Stimulated activated CD4-positive, alpha-beta T cell treated with anti-CD3 and anti-CD28 coated beads, TNF-alpha, amount 100 ng/mL, for 1 hour (primary cell): ENCODE measurements at places on chromosomes 7 and 10.

DNA sequence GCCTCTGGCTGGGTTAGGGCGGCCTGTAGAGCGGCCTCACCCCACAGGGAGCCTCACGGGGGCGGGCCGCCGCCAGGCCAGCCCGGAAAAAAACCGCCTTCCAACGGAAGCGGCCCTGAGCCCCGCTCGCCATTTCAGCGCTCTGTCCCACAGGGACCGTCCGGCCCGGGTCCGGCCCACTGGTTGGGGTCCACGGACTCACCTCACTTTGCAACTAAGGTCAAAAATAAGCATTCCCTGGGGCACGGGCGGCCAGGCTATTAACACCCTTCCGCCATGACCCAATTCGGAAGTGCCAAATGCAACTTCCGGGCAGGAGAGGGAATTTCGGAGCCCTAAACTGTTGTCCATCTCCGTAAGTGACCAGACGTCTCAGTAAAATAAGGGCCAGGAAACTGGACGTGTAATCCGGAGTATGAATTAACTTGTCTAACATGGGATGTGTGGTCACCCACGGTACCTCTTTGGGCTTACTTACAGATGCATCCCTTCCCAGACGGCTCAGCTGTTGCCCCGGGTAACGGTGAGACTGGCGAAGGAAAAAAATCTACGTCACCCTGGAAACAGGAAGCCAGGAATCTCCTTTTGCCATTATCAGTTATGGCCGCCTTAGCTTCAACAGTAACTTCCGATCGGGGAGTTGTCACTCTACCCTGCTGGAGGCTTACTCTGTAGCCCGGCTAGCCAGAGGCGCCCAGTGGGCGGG, at the start of gene BBIP1:
TSS of gene BBIP1 (minus strand) at position 538 of the 706 bp plus-strand sequence. CDS start 1,023 bp downstream, outside the sequence.
- no peak for DNase-seq

DNA sequence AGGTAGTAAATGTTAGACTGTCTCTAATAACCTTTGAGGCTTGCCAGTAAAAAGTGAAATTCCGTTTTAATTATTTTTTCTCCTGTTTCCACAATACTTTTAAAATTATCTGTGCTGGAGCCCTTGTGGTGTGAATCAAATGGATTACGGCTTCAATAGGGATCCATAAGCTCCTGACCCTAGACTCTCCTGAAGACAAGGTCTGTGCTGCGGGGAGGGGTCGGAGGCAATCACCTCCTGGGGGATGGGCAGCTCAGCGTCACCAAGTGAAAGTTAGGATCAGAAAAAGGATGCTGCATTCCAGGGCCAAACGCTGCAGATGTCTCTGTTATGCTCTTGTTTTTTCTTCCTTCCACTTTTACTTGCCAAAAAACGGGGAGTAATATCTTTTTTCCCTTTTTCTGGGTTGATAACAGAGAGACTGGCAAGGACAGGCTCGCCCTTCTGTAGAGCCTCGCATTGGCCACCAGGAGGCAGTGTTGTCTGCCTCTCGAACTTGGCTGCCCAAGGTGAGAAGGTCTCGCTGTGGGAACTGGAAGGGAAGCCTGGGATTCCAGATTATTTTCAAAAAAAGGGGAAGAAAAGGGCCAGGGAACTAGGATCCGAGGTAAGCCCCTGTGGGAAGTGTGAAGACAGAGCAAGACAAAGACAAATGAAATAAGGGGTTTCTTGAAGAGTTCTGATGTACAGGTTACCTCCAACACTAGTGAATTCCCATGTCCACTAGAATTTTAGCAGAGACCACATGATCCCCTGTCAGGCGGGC, 621.9 kb downstream of the ACTR3B start:
- no peak for DNase-seq

GRCh38 chr10:93552780-93553179, 13.7 kb upstream of the FFAR4 start:
- no peak for DNase-seq

DNA sequence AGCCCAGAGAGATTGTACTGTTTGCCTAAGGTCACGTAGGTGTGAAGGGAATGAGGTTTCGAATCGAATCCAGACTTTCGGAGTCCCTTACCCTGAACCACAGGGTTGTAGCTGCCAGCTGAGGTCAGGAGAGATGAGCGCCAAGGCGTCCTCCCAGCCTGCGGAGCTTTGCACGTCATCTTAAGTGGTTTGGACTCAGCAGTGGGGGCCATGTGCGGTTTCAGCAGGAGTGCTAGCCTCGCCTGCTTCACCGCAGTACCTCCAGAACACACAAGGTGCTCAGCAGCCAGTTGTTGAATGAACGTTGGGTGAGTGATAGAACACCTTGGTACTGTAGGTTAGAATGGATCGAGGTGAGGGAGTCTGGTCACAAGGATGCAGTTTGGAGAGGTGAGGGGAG, 74.9 kb upstream of the PPIF start:
- DNase-seq: no peak

GRCh38 chr7:112855227-112855626, 65.0 kb upstream of the TMEM168 start:
- DNase-seq: no peak

DNA sequence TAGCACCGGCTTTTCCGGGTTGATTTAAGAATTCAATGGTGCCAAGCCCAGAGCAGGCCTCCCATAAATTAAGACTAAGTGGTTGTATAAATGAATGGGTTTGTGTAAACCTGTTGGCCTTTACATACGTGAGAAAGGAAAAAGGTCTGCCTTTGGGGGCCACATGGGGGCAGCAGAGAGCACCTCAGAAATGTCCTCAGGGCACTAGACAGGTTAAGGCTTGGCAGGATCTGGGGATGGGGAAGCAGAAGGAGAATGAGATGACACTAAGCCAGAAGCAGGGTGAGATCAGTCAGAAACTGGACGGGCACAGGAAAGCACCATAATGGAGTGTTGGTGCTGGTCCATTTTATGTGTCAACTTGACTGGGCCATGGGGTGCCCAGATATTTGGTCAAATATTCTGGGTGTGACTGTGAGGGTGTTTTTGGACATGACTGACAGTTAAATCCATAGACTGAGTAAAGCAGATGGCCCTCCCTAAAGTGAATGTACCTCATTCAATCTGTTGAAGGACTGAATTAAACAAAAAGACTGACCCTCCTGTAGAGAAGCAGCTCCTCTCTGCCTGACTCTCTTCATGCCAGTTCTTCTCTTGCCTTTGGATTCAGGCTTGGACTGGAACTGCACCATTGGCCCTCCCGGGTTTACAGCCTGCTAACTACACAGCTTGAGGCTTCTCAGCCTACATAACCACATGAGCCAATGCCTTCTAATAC, 58.9 kb downstream of the FRMPD2 start:
- peak; percentile 12 for DNase-seq

DNA sequence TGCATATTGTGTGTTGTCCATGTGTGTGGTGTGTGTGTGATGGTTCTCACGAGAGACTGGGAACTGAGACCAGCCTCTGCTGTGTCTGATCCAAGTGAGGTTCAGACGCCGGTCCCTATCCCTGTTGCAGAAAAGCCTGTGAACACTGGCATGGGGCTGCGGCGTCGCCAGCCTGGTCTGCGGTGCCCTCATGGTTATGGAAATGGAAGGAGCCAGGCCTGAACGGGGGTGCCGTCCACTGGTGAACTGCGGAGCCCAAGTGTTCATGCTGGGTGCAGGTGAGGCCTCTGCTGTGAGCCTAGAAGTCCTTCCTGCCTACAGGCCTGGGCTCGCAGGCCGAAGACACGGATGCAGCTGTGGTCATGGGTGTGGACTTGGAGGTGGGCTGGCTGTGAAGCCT, 18.7 kb upstream of the NCAPG2 start:
- no peak for DNase-seq
